NCI-H526 treated with DMSO at 0.1 percent for 48 hours (cell line): ENCODE measurements at places on chromosomes 11 and 22.

- DNase-seq: no peak
Measured at GRCh38 chr11:102546923-102547471, 16.4 kb upstream of the MMP7 start.

DNA sequence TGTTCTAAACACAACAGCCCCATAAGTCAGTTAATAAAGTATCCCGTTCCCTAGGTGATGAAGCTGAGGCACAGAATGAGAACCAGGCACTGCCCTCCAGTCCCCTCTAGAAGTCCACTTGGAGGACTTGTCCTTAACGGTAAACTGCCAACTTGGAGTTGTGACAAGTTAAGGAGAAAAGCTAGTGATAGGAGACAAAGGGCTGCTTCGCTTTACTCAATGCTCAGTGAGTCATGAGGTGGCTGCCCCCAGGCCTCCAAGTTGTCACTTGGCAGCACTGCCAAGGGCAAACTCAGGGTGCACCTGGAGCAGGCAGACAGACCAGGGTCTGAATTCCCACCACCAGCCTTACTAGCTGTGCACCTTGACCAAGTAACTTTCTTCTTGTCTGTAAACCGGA is 13.5 kb downstream of the SLC43A1 start:
- no peak for DNase-seq

DNA sequence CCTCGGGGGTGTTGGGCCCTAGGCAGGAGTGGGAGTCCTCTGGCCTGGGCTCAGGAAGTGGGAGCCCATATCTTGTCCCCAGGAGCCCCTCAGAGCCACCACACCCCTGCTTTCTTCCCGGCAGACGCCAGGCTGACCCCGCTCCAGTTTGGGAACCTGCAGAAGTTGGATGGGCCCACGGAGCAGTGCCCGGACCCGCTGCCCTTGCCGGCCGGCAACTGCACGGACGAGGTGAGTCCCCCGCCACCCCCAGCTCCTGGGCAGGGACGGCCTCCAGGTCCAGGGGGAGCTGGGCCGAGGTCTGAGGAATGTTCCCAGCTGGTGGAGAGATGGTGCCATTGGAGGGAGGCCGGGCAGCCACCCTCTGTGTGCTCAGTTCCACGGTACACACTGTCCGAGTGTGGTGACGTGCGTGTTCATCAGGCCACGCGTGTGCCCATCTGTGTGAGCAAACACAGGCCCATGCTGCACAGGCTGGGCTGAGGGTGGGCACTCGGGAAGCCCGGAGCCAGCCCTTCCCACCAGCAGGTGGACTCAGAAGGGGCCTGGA is 4.8 kb downstream of the MUC5B start:
- DNase-seq: no peak

- DNase-seq: no peak
Measured at GRCh38 chr11:65109231-65110198, 2.2 kb upstream of the TM7SF2 start.

DNA sequence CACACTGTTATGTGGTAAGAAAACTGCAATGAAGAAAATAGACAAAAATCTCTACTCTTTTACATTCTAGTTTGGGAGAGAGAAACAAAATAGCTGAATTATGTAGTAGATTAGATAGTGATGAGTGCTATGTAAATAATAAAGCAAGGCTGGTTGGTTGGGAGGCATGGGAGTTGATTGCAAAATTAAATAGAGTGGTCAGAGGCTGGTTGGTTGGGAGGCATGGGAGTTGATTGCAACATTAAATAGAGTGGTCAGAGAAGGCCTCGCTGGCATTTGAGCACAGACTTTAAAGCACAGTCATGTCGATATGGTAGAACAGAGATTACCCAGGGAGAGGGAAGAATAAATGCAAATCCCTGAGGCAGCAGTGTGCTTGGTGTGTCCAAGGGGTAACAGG is 22.4 kb downstream of the SIK2 start:
- DNase-seq: no peak

GRCh38 chr11:38014405-38014804 is 1416.4 kb upstream of the RAG2 start:
- DNase-seq: no peak

DNA sequence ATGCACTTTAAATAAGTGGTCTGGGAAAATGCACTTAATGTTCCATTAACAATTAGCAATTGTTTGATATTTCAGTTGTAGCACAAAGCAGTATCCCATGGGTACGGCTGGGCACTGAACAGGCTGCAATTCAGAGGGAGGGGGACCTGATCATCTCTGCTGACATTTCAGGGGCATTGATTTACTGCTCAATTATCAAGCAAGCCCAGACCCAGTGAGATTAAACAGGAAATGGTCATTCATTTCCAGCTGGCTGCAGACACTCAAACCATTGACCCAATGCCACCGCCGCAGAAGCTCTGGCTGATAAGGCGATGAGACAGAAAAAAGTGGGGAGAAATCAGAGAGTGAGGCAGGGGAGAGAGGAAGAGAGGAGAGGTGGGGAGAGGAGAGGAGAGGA is 1.2 kb downstream of the GPR83 start:
- no peak for DNase-seq

DNA sequence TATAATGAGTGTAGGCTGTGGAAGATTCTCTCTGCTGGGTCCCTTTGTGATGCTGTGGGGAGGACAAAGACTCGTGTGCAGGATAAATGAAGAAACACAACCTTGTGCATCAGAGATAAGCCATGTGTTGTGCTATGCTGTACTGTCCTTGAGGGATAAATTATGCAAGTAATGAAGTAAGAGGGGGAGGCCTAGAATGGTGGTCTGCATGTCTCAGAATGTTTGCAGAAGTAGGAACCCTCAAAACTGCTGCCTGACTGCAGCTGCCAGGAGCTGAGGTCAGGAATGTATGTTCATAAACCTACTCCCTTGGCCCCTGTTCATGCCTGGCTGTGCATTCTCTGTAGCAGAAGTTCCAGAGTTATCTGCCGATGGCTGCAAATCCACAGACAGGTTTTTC is 4.6 kb upstream of the SMCO4 start:
- no peak for DNase-seq

GRCh38 chr11:73795925-73796632 is 8.4 kb downstream of the MRPL48 start:
- no peak for DNase-seq

GRCh38 chr11:1402355-1403077 is 12.8 kb downstream of the BRSK2 start:
- DNase-seq: no peak

- no peak for DNase-seq
Measured at GRCh38 chr11:31922450-31922849, 111.3 kb upstream of the PAX6 start.

DNA sequence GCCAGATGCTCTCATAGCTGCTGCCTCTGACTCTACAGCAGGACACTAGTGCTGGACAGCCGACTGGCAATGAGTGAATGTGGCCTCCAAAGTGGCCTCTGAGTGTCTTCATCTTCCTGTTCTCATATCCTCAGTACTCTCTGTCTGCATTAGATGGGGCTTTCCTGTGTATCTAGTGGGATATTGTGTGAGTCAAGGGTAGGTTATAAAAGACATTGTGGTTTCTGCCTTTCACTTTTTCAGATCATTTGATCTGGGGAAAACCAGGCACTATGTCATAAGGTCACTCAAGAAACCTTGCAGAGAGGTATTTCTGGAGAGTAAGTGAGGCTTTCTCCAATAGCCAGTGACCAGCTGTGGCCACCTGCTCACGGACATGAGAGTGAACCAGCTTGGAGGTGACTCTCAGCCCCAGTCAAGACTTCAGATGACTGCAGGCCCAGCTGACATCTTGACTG is 333.6 kb upstream of the NCAM1 start:
- no peak for DNase-seq

GRCh38 chr11:112185883-112186282 is 10.6 kb downstream of the BCO2 start:
- DNase-seq: no peak

DNA sequence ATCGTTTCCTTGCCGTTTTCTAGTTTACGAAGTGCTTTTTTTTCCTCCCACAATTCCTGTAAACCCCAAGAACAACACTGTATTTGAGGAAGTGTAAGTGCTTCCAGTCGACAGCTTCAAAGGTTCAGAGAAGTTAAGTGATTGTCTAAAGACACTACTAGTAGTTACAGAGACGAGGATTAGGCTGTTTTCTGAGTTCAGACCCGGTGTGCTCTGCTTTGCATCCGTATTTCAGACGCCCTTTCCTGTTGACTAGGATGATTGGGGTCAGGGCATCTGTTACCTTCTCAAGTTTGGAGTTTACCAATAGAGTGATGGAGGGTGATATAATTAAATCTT is 430 bp downstream of the CLP1 start:
- DNase-seq: no peak

GRCh38 chr11:128834157-128834556 is 32.9 kb downstream of the KCNJ1 start:
- no peak for DNase-seq
